Glomerular endothelial cell (primary cell): ENCODE measurements at places on chromosomes 7 and 10.
A peak's percentile ranks its signal among the peaks of the same experiment; 100 is the strongest.

- DNase-seq: no peak
Measured at GRCh38 chr10:3931901-3932300, 146.9 kb upstream of the KLF6 start.

GRCh38 chr7:34308595-34308994 lies 349.4 kb upstream of the NPSR1 start:
- no peak for DNase-seq

- peak; percentile 33 for DNase-seq
Measured at GRCh38 chr7:81484261-81484660, 285.6 kb downstream of the HGF start.

- DNase-seq: no peak
Measured at GRCh38 chr7:155597753-155598140, 46.7 kb upstream of the RBM33 start.

GRCh38 chr7:151272405-151272804 lies 23.9 kb upstream of the SMARCD3 start:
- DNase-seq: no peak

DNA sequence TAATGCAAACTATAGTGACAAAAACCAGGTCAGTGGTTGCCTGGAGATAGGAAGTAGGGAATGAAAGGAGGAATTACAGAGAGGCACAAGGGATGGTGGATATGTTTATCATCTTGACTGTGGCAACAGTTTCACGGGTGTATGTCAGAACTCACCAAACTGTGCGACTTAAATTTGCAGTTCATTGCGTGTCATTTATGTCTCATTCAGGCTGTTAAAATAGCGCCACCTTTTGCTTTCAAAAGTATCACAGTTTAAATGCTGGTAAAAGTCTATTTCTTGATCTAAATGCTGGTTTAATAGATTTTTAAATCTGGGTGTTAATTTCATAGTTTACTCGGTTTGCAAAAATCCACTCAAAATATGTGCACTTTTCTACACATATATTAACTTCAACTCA lies 51.0 kb downstream of the PTTG1IP2 start:
- no peak for DNase-seq

DNA sequence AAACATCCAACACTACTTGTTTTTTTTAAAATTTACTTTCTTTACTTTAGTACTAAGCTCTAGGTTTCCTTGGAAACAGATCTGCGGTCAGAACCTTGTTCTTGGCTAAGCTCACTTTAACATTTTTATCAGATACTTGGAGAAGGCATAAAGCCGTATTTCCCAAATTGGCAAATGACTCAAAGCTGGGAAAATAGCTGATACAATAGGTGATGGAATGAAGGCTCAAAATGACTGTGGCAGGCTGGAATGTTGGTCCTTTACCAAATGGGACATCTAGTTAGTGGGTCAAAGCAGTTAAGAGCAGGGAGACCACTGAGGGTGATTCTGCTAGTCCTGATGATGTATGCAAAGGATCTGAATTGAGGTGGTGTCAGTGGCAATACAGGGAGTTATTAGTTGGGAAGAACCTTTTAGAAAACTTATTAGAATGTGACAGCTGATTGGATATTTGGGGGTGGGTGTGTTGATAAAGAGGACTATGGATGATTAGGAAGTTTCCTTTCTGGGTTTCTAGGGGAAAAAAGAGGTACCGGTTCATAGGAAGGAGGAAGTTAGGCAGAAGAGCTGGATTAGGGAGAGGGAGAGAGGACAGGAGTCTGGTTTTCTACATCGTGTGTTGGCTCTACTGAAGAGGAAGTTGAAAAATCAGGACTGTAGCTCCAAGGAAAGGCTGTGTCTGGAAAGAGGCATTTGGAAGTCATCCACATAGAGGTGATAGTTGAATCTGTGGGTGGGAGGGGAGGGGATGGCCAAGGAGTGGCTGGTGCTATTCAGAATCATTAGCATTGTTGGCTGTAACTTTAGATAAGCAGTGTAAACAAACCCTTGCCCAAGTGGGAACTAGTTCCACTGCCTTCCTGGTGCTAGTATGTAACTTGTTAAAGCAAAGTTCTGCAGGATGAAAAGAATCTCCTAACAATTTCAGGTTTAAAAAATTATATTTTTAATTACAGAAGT lies 13.1 kb downstream of the PLCE1 start:
- no peak for DNase-seq

DNA sequence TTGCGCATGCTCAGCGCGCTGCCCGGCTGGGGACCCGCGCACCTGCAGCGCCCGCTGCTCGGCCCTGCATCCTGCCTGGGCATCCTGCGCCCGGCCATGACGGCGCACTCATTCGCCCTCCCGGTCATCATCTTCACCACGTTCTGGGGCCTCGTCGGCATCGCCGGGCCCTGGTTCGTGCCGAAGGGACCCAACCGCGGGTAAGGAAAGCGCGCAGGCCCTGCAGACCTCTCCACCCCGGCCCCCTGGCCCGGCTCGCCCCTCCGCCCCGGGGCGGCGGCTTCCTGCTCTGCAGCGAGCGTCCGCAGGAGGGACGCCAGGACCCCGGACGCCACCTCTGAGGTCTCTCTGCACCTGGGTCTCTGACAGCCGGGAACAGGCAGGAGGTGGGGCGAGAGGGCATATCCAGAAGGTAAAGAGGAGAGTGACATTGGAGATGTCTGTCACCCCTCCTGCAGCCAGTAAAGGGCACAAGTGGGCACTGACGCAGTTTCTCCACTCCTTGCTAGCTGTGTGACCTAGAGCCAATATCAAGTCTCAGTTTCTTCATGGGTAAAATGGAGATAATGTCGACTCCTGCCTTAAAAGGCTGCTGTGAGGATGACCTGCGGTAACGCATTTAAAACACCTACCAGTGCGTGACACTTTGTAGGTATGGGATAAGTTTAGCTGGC lies 338 bp downstream of the ATP6V0E2 start:
- DNase-seq: no peak

DNA sequence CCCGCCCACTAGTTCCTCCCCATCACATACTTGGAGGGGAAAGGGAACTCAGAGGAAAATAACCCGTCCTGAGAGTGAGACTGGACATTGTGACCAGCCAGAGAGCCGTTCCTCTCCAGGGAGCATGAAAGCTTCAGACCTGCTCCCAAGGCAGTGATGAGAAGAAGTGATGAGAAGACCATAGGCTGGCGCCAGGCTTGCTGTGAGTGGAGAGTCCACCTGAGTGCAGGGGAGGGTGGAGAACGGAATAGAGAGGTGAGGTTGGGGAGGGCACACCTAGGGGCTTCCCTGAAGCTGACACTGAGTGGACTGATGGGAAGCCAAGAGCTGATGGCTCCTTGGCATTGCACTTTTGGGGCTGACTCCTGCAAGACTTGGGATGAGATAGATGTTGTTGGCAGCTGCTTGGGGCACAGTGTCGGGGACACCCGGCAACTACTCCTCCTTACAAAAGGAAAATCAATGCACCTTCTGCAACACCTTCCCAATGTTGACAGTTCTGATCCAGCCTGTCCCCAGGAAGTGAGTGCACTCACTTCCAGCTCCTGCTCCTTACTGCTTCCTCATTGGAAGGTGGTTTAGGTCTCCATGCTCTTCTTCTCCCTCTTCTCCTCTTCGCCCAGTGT lies 79.4 kb downstream of the EMX2 start:
- no peak for DNase-seq

- no peak for DNase-seq
Measured at GRCh38 chr10:49010865-49011264, 71.2 kb upstream of the LRRC18 start.

GRCh38 chr10:93495654-93496321 lies 624 bp upstream of the CEP55 start:
- DNase-seq: no peak

GRCh38 chr10:78911533-78912340 lies 157.0 kb upstream of the ZMIZ1 start:
- DNase-seq: no peak

- DNase-seq: no peak
Measured at GRCh38 chr10:79145517-79146470, 77.0 kb downstream of the ZMIZ1 start.

DNA sequence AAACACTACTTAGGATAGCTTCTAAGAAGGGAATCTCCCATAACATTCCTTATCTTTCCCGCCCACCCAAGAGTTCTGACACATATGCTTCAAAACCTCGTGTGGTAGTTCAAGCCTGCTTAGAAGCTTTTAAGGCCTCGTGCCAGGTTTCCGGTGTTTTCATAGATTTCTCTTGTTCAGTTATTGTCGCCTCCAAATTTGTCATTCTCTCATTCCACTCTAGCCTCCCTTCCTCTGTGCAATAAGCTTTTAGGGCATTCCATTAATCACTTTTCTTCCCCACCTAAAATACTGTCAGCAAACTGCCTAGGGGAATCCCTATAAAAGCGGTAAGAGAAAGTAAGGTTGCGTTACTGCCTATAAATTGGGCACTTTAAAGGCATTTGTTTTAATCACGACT lies 718 bp upstream of the BPGM start:
- no peak for DNase-seq

DNA sequence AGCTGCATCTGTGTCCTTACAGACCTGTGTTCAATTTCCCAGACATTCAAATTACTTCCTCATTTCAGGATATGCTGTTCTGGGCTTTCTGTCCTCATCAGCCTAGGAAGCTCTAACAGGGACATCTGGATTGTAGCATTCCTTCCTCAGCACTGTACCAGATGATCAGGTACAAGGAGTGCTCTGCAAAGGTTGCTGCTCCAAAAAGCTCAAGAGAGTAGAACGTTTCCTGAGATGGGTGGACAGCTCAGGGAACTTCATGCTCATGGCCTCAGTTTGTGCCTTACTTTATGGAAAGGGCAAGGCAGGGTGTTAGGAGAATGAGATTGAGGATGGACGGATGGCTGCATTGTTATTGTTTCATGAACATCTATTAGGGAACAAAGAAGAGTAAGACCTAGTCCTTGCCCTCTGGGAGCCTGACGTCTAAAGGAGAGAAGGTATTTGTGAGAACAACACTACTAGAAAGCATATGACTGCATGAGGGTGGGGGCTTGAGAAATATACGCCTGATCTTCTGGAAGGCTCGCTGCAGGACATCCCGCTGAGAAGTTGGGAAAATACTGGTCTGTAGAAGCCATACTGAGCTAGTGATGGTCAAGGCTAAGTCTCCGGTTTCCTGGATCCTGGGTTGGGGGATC lies 10.5 kb upstream of the ZNF212 start:
- DNase-seq: no peak

DNA sequence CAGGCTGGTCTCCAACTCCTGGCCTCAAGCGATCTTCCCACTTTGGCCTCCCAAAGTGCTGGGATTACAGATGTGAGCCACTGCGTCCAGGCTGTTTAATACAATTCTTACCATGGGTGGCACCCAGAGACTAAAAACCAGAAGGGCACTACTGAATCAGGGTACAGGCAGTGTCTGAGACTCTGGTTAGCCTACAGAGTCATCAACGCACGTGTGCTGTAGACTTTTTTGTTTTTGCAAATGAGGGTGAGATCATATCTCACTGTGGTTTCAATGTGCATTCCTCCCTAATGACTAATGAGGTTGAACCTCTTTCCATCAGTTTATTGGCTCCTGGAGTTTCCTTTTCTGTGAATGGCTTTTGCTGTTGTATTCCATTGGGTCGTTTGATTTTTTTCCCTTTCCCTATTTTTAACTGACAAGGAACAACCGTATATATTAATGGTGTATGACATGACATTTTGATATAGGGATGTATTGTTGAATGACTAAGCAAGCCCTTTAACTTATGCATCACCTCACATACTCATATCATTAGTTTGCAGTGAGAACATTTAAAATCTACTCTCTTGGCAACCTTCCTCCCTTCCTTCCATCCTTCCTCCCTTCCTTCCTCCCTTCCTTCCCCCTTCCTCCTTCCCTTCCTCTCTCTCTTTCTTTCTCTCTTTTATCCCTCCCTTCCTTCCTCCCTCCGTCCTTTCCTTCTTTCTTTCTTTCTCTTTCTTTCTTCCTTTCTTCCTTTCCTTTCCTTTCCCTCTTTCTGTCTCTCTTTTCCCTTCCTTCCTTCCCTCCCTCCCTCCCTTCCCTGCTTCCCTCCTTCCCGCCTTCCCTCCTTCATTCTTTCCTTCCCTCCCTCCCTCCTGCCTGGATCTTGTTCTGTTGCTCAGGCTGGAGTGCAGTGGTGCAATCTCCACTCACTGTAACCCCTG lies 9.3 kb upstream of the TMEM270 start:
- peak; percentile 95 for DNase-seq

- DNase-seq: no peak
Measured at GRCh38 chr10:70087616-70088307, 35.1 kb downstream of the MACROH2A2 start.

DNA sequence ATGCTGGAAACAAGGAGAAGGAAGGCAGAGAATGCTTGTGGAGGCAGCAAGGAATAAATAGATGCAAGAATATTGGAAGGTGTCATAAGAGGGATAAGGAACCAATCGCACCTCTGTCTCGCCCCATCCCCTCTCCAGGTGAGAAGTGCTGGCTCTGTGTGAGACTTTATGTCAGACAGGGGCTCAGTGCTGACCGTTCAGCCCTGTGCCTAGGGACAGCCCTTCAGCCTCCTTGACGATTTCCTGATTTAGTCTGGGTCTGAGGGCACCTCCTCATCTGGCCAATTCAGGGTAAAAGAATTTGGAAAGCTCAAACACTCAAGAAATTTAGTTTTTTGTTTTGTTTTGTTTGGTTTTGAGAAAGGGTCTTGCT lies 54.9 kb downstream of the FAM241B start:
- DNase-seq: no peak

- no peak for DNase-seq
Measured at GRCh38 chr10:133235265-133235855, 2.3 kb upstream of the VENTX start.

GRCh38 chr7:30428246-30429155 lies 50.1 kb downstream of the NOD1 start:
- DNase-seq: no peak

GRCh38 chr7:23873306-23873705 lies 163.3 kb downstream of the STK31 start:
- DNase-seq: no peak

GRCh38 chr10:78250313-78251015 lies 216.8 kb downstream of the RPS24 start:
- DNase-seq: no peak

DNA sequence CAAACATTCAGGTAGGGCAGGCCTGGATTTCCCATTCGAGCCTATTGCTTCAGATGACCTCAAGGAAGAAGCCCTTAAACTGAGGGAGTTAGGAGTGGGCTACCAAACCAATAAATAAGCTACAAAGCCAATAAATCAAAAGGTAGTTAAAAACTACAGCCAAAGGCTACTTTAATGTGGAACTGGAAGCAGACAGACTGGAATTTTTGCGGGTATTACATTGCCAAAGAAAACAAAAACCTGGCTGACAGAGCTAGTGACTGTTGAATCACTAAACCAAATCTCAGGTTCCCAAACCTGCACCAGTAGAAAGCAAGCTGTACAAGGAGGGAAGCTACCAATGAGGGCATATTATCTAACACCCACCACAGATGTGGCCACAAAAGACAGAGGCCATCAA lies 315.6 kb downstream of the GRM8 start:
- no peak for DNase-seq

DNA sequence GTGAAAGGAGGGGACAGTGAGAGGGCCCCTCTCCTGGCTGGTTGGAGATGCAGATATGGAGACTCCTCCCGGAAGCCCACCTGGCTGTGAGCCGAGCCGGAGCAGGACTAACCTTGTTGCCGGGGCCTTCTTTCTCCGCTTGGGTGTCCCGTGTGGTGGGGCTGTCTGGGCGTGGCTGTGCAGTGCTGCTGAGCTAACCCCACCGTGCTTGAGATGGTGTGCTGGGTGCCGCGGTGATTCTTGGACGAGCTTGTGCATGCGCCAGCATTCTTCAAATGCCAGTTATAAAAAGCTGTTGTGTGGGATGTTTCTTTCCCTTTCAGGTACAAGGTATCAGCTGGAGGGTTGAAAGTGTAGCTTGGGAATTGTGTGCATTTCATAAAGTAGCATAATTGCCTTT lies 48.8 kb downstream of the DAGLB start:
- no peak for DNase-seq

- DNase-seq: no peak
Measured at GRCh38 chr7:69676247-69676646, 78.0 kb downstream of the AUTS2 start.

GRCh38 chr7:32511791-32512190 lies 16.5 kb downstream of the AVL9 start:
- no peak for DNase-seq
